ENCODE measurements at places on chromosomes 16 and 17. TPM values are rescaled to one million over a fixed set of nuclear protein-coding genes. Genes with fewer than 3 reads are reported as not detected.
A peak's percentile ranks its signal among the peaks of the same experiment; 100 is the strongest.

Gene ADAD2
- not detected for total RNA-seq

Gene KREMEN2
- total RNA-seq: 3.6 TPM

Gene PIPOX
- 1.5 TPM for total RNA-seq

Gene PLXDC1
- total RNA-seq: not detected

Gene CNTD1
- total RNA-seq: not detected

Gene PARD6A
- 16.4 TPM for total RNA-seq

Gene CDYL2
- total RNA-seq: 8.5 TPM

GRCh38 chr17:73646409-73647300 is 2.4 kb upstream of the SDK2 start:
- H3K36me3 ChIP-seq: no peaks in the 10 kb centered on the region
- peaks cover 93% of the 10 kb centered on the region for H3K27me3 ChIP-seq
- no peak overlapping the region for H3K4me3 ChIP-seq
- H3K4me1 ChIP-seq: no peaks in the 10 kb centered on the region
- DNase-seq: no peak

- no peaks in the 10 kb centered on the region for H3K27me3 ChIP-seq
- peak overlapping the region; percentile 89 for H3K27ac ChIP-seq
- H3K4me1 ChIP-seq: peaks cover 44% of the 10 kb centered on the region
- peak; percentile 80 for DNase-seq
- H3K4me3 ChIP-seq: peak overlapping the region; percentile 63
- H3K36me3 ChIP-seq: no peaks in the 10 kb centered on the region
These were observed 1.4 kb upstream of the PLEKHH3 start for GRCh38 chr17:42677921-42678781.

GRCh38 chr16:67668495-67669157 is 2.0 kb downstream of the C16orf86 start:
- no peaks in the 10 kb centered on the region for H3K36me3 ChIP-seq
- no peak for DNase-seq
- H3K4me3 ChIP-seq: no peak overlapping the region
- no peak overlapping the region for H3K27ac ChIP-seq
- H3K4me1 ChIP-seq: no peaks in the 10 kb centered on the region

- H3K4me3 ChIP-seq: no peak overlapping the region
- H3K27ac ChIP-seq: no peak overlapping the region
These were observed 19.0 kb upstream of the CALB2 start for GRCh38 chr16:71339236-71340171.

- H3K36me3 ChIP-seq: no peaks in the 10 kb centered on the region
- H3K4me3 ChIP-seq: no peak overlapping the region
- no peaks in the 10 kb centered on the region for H3K27me3 ChIP-seq
- no peak for DNase-seq
- H3K4me1 ChIP-seq: peaks cover 5% of the 10 kb centered on the region
These were observed 41.8 kb upstream of the PABPN1L start for GRCh38 chr16:88908307-88908706.

DNA sequence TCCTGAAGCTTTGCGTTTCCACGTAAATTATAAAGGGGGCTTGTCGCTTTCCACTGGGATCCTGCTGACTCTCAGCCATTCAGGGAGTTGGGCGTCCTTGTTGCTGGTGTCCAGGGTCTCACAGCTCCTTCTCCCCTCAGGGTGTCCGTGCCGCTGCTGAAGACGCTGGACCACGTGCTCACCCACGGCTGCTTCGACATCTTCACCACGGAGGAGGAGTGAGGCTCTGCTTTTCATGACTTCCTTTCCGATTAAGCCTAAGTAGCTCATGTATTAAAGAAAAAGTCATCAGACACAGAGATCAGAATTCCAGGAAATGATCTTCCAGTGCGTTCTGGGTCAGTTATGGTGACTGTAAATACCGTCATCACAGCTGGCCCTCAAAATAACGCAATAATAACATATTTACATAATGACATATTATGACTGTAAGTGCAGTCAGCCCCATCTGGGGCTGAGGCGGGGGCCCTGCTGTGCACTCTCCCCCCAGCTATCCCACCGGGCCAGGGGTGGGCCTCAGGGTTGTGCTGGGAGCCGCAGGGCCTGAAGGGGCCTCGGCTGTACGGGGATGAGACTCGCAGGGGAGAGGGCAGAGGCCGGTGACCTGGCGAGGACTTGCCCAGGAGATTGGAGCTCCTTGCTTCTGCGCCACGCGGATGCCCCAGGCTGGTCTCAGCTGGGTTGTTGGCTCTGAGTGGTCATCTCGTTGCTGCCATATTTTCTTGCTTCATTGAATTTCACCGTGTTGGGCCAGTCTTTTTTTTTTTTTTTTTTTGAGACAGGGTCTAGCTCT is 92.9 kb upstream of the ZNF750 start:
- H3K4me1 ChIP-seq: peaks cover 15% of the 10 kb centered on the region
- peak; percentile 77 for DNase-seq
- peak overlapping the region; percentile 66 for H3K27ac ChIP-seq
- H3K36me3 ChIP-seq: peaks cover 6% of the 10 kb centered on the region

GRCh38 chr17:77373299-77374169 is 232.8 kb downstream of the SEC14L1 start:
- DNase-seq: no peak
- H3K36me3 ChIP-seq: no peaks in the 10 kb centered on the region
- H3K4me1 ChIP-seq: no peaks in the 10 kb centered on the region
- no peak overlapping the region for H3K27ac ChIP-seq
- no peaks in the 10 kb centered on the region for H3K27me3 ChIP-seq
- no peak overlapping the region for H3K4me3 ChIP-seq

GRCh38 chr16:80317599-80318037 is 223.2 kb upstream of the DYNLRB2 start:
- no peak overlapping the region for H3K4me3 ChIP-seq
- H3K27me3 ChIP-seq: peaks cover 7% of the 10 kb centered on the region
- no peaks in the 10 kb centered on the region for H3K36me3 ChIP-seq
- DNase-seq: peak; percentile 4
- no peak overlapping the region for H3K27ac ChIP-seq

GRCh38 chr16:1914084-1914608 is 4.1 kb downstream of the HS3ST6 start:
- H3K36me3 ChIP-seq: no peaks in the 10 kb centered on the region
- H3K27me3 ChIP-seq: peaks cover 20% of the 10 kb centered on the region
- H3K4me3 ChIP-seq: no peak overlapping the region

Data from PC-3 (cell line).